ENCODE measurements at places on chromosomes 2 and 18.

DNA sequence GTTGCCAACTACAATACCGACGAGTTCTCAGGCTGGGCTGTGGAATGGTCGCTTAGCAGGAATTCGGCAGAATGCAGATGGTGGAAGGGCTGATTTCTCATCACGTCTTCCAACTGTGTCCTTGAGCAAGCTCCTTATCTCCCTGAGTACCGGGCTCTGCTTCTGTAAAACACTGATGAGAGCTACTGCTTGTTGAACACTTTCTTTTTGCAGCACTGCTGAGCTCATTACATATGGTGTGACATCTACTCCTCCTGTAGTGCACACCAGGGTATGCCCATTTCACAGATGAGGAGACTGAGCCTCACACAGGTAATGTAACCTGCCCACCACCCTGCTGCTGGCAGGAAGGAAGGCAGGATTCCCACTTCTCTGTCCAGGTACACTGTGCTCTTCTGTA, 8.3 kb downstream of the IL1R2 start:
- no peak for DNase-seq

DNA sequence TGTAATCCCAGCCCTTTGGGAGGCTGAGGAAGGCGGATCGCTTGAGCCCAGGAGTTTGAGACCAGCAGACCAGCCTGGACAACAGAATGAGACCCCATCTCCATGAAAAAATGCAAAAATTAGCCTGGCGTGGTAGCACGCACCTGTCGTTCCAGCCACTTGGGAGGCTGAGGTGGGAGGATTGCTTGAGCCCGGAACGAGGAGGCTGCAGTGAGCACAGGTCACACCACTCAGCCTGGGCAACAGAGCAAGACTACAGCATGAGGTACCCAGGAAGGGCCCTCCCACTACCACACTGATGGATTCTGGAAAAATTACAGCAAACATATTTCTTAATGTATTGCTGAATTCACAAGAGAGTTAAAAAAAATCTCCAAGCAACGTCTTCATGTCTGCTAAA, 56.3 kb upstream of the HPCAL1 start:
- no peak for DNase-seq

GRCh38 chr18:51006061-51006818, 23.8 kb upstream of the SMAD4 start:
- DNase-seq, result no peak

DNA sequence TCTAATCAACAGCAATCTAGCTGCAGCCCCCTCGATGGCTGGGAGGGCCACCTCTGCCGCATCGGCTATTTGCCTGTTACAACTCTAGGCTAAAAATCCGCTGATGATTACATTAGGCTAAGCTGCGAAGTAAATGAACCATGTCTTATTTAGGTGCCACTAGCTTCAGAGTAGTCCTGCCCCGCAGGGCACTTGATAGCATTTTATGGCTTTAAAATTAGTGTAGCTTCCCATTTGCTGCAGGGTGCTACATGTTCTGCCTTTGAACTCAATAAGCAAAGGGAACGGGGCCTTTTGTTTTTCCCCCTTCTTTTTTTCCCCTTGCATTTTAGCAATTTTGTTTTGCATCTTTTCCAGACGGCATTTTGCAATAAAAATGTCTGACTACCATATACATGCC, 270.2 kb downstream of the GBX2 start:
- DNase-seq, result no peak

DNA sequence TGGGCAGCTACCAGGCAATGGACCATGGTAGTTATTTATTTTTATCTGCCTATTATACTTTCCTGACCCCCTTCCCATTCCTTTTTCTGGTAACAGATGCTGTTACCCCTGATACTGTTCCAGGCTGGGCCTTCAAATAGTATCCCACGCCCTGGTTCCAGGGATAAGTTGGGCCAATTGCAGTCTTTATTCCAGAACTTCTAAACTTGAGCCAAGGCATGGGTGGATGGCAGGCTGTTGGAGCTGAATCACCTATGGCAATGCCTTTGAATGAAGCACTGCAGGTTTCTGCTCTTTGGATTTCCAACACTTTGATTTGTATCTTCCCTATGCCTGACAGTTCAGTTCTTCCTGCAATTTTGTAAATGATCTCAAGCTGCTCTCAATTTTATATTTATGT, 99.2 kb upstream of the LHCGR start:
- no peak for DNase-seq

GRCh38 chr2:108560241-108560811, 26.1 kb downstream of the LIMS1 start:
- DNase-seq, result no peak

- DNase-seq, result no peak
Measured at GRCh38 chr18:63997041-63997440, 27.2 kb downstream of the SERPINB8 start.

DNA sequence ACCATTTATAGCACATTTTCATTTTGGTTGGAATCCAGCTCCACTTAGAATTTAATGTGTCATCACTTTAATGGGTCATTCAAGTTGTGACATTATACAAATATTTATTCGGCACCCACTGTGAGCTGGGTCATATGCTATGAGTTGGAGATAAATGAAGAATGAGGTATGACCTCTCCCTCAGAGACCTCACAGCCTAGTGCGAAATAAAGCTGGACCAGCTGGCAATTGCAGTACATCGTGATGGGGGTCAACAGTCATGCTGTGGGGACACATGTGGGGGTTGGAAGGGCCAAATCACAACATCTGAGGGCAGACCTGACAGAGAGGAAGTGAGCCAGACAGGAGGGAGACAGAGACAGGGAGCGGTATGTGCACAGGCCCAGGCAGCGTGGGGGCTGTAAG, 175.4 kb downstream of the MAIP1 start:
- no peak for DNase-seq

Measured in activated naive CD4-positive, alpha-beta T cell treated with anti-CD3 and anti-CD28 coated beads, Interleukin-2, amount 50 U/mL, for 72 hours (primary cell).